Stimulated activated CD4-positive, alpha-beta T cell treated with anti-CD3 and anti-CD28 coated beads, Interleukin-2, amount 100 ng/mL, for 24 hours (primary cell): ENCODE measurements at places on chromosomes 1 and 21.
A peak's percentile ranks its signal among the peaks of the same experiment; 100 is the strongest.

DNA sequence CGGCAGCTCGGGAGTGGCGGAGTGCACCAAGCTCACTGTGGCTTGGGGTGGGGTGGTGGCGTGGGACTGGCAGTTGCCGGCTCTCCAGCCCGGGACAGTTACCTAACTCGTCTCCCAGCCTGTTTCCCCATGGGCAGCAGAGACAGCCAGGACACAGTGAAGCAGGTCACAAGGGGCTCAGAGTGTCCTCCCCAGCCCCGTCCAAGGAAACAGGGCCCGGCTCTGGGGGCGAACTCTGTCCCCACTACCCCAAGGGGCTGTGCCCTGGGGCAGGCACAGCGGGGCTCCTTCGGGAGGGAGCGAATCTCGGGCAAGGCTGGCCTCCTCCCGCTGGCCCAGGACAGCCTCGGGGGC lies 759 bp downstream of the GPR157 start:
- no peak for DNase-seq

DNA sequence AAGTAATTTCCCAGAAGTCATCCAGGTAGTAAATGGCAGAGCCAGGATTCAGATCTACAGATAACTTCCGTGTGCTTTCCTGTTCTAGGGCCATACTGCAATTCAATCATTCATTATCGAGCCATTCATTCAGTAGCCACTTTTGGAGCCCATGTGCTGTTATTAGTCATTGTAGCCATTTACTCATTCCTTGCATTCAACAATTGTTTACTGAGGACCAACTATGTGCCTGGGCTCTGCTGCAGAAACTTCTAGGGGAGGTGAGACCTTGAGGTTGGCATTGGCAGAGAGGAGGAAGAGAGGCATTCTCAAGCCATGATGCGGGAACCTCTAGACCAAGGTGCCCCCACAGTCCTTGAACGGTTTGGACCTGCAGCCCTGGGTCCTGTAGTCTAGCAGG lies 27.9 kb downstream of the EPHB2 start:
- no peak for DNase-seq

- peak; percentile 24 for DNase-seq
Observed at GRCh38 chr1:226569879-226570547, 21.4 kb downstream of the STUM start.

DNA sequence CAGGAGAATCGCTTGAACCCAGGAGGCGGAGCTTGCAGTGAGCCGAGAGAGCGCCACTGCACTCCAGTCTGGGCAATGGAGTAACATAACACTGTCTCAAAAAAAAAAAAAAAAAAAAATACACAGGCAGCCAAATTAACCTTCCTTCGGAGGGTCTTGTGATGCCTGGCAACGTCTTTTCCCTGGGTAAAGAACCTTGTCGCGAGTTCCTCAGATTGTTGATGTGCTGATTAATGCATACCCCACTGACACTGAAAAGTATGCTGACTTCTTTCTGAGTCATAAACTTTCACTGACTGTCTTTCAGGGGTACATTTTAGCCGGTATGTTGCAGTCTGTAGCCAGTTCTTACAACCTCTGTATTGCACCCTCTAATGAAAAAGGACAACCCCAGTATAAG lies 95.1 kb upstream of the SOD1 start:
- no peak for DNase-seq

GRCh38 chr21:24223624-24224023 lies 1383.7 kb downstream of the MRPL39 start:
- no peak for DNase-seq

DNA sequence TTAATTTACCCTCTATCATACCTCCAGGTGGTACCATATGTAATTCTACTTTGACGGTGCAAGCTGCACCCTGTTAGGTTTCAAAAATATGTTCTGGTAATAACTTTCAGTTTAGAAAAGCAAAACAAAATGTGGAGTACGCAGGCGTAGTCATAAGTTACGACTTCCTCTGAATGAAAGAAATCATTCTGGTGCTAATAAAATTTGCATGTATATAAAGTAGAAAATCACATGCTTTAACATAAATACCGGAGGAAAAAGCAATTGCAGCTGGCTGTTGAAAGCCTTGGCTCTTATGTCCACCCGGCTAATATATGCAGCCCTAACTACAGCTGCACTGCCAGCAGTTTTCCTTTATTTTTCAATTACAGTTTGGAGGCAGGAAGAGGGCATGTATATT lies 65.2 kb upstream of the TMPRSS15 start:
- DNase-seq: no peak

DNA sequence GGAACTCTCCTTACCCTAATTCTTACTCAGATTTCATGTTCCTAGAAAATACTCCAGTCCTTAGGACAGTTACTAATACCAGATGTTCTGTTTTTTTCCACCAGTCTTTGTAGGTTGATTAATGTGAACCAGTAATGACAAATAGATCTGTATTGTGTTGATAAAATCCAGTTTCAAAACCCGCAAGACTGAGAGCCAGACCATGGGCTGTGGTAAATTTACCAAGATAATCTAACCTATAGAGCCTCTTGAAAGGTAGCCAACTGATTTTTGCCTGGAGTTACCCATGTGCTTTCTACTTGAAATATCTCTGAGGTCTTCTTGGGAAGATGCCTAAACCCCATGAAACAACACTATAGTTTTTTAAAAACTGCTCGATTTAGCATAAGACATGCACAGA lies 46.5 kb upstream of the CDC7 start:
- no peak for DNase-seq

DNA sequence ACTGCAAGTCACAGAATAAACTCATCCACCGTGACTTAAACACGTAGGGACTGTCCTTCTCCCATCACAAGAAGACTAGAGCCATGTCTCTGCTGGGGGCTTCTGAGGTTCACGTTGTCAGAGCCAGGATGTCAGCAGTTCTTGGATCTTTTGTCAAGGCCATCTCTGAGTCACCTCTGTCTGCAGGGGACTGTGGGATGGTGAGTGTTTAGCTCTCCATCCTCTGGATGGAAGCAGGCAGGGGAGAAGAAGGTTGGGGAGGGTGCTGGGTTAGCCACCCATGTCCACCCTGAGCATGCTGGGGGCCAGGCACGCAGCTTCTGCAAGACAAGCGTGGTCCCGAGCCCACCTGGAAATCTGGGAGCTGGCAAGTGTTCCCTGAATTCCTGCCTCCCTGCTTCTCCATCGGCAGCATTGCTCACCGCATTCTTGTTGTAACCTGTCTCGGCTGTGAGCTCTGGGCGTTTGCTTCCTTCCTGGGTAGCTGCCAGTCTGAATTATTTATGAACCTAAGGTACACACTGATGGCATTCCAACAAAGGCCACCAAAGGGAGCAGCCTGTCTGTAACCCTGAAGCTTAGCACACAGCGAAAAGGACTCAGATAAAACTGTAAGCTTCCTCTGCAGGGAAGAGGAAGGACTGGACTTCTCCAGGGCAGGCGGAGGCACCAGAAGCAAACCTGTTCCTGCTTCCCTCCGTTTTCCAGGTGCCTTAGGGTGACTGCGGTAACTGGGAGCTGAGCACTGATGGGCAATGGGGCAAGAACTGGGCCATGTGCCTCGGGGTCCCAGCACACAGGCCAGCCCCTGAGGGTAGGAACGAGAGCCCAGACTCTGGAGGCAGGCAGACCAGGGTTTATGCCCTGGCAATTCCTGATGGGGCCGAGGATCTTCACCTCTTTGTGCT lies 88.6 kb downstream of the RIPK4 start:
- no peak for DNase-seq

DNA sequence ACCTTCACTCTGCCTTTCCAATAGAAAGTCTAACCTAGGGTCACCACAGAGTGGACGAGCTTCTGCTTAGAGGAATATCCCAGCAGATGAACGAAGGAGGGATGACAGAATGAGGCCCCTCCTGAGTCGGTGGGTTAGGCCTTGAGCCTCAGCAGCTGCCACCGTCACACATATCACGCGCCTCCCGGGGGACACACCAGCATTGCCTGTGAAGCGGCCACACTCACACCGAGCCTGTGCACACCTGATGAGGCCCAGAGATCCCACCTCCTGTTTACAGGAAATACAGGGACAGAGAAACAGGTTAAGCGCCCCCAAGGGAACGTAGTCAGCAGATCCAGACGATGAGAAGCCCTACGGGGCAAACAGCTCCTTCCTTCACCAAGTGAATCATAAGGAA lies 25.1 kb upstream of the LRRC47 start:
- no peak for DNase-seq

DNA sequence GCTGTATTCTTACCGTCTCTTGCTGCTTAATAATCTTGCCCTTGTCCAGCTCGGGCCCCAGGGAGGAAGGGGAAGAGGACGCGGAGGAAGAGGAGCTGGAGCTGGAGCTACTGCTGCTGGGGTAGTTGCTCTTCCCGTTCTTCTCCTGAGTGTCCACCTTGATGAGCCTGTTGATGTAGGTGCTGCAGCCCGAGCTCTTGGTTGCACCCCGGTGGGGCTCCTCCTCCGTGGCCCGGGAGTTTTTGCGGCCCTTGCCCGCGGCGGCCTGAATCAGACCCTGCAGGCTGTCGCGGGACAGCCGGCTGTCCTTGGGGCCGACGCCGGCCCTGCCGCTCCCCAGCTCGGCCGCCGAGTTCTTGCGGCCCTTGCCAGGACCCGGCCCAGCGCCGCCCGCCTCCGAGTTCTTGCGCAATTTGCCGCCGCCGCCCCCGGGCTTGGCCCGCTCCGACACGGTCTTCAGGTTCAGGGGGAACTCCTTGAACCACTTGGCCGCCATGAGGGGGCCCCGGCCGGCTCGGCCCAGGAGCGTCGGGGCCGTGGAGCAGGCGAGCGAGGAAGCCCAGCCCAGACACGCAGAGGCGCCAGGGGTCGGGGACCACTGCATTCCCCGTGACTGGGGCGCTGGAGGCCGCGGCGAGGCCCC lies 475 bp upstream of the TDRD10 start:
- no peak for DNase-seq

DNA sequence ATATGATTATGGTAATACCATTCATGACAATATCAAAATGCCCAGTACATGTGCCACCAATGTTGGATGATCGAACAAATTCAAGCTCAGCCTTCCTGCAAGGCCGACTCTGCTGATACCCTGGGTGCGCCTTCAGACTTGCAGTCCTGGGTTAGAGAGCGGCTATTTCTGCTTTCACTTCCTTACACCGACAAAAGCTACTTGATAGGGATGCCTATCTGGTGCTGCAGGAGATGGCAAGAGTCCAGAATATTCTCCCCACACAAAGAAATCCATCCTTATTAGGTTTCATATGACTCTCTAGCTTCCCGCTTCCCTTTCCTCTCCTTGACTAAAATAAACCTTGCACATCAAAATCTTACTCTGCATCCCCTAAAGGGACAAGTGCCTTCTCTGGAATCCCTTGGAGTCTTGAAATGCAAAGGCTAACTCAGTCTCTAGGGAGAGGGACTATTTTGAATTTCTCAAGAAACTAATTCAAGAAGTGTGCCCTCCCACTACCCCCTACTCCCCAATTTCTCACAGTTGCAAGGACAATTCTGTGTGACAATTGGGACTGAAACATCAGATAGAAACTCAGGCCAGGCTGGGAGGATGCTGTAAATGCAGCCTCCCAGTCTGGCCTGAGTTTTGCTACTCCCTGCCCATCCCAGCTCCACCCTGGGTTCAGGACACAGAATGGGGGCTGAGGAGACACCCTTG lies 103.1 kb upstream of the USP24 start:
- no peak for DNase-seq

DNA sequence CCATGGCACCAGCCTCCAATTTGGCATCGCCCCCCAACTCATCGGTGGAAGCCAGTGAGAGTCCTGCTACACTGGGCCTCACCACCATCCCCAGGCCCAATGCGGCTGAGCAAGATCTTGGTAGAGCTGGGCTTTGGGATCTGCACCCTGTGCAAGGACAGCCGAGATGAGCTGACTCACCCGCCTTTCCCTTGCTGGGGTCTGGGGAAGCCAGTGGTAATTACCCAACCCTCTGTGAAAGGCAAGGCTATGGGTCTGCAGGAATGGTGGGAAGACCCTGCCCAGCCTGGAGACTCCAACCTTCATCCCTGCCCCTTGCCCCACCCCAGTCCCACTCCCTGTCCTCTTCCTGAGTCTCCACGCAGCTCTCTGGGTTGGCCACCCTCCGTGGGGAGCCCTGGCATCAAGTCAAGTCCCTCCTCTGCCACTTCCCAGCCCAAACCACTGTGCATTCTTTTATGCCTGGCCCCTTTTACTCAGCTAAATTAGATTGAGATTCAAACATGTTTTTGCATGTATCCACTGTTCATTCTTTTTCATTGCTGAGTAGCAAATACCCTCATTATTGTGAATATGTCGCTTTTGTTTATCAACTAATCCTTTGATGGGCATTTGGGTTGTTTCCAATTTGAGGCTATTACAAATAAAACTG lies 8.8 kb downstream of the SMCP start:
- DNase-seq: no peak

DNA sequence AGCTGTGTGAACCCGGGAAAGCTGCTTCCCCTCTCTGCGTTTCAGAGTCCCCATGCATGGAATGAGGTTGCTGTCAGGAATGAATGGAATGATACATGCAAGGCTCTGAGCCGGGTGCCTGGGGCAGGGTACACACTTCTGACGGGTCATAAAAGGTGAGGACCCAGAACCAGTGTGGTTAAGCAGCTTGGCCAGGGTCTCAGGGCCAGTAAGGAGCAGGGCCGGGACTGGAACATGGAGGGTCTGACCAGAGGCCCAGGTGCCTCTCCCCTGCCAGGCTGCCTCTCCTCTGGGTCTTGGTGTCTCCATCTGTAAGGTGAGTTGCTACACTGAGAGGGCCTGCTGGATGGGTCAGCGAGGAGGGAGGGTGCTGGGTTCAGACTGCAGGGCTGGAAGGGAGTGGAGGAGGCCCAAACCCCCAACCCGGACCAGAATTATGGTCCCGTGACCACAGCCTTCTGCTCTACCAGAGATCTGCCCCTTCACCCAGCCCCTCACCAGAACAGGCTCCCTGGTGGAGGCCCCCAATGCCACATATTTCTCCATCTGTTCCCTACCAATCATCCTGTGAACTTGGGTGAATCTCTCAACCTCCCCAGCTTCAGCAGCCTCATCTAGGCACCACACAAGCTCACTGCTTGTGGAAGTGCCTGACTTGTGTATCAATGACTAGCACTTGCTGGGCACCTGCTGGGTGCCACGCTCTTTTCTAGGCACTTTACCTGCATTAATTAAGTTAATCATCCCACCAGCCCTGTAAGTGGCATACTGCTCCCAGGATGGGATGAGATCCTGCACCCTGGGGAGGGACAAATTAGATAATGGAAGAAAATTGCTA lies 16.2 kb upstream of the LRP8 start:
- peak; percentile 11 for DNase-seq

DNA sequence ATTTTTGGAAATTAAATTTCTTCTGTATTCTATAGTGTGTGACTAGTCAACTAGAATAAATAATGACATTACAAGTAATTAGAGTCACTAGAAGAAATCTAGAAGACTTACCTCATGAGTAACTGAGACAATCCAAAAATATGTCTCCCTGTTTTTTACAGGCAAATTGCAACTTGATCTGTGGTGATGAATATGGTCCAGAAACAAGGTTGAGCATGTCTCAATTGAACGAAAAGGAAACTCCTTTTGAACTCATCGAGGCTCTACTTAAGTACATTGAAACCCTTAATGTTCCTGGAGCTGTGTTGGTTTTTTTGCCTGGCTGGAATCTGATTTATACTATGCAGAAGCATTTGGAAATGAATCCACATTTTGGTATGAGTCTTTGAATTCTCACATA lies 36.7 kb downstream of the DHX9 start:
- no peak for DNase-seq

- no peak for DNase-seq
Observed at GRCh38 chr1:48692235-48692634, 84.5 kb downstream of the BEND5 start.

- no peak for DNase-seq
Observed at GRCh38 chr1:94093396-94093795, 27.6 kb downstream of the ABCA4 start.
